ENCODE measurements at places on chromosomes 16 and 17.
A peak's percentile ranks its signal among the peaks of the same experiment; 100 is the strongest.

GRCh38 chr17:79077587-79077986 lies 3.0 kb downstream of the ENGASE start:
- no peak for DNase-seq

DNA sequence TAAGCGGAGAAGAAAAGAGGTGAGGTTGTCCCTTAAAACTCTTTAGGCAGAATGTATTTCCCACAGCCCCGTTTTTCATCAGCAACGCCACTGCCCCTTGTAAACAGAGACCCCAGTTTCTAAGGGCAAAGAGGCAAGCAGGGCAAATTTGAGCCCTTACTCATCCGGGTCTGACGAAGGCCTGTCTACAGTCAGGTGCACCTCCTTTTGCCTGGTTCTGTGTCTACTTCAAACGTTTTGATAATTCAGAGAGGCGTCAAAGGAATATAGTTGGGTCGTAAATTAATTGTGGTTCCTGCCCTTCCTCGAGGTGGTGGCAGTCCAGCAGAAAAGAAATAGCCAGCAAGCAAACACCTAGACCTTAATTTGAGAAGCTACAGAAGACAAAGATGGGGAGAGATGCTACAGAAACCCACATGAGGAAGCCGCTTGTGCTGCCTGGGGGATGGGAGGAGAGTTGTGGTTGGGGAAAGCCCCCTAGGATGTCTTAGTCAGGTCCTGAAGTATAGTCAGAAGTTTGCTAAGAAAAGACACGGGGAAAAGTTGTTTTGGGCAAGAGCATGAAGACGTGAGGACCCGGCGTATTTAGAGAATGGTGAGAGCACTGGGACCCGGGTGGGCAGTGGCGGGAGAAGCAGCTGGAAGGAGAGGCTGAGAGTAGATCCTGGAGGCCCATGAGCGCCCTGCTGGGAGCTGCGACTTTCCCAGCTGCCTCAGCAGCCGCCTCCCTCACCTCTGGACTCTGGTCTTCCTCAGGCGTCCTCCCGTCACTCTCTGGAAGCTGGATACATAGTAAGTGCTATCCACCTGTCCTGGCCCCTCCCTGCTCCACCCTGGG lies 2.4 kb downstream of the FBRS start:
- DNase-seq = peak; percentile 30

DNA sequence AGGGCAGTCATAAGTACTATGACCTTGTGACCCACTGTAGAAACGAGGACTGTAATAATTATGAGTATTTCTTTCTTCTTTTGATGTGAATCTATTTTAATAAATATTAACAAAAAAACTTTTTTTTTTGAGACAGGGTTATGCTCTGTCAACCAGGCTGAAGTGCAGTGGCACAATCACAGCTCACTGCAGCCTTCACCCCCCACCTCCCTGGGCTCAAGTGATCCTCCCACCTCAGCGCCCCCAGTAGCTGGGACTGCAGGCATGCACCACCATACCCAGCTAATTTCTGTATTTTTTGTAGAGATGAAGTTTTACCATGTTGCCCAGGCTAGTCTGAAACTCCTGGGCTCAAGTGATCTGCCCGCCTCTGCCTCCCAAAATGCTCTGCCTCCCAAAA lies 32.6 kb downstream of the SCPEP1 start:
- no peak for DNase-seq

DNA sequence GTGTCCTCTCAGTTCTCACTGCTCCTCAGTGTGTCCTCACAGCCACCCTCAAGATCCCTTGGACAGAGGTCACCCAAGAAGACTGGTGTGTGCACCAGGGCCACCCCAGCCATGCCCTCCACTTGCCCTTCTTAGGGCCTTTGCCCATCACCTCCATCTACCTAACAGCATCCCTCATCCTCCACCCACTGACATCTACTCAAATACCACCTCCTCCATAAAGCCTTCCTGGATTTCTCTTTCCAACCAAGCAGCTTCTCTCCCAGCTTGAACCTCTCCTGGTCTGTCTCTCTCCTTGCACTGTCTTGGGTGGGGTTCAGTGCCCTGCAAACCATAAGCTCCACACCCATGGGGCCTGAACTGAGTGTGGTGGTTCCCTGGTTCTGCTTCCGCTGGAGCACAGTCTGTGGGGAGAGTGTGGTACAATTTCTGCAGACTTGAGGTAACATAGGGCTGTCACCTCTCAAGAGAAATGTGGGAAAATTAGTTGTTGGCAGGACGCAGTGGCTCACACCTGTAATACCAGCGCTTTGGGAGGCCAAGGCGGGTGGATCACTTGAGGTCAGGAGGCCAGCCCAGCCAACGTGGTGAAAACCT lies 14.4 kb downstream of the KATNB1 start:
- no peak for DNase-seq

GRCh38 chr17:35915153-35915964 lies 15.2 kb downstream of the RDM1 start:
- DNase-seq = no peak

GRCh38 chr17:28720247-28720996 lies 637 bp downstream of the RPL23A start:
- peak; percentile 25 for DNase-seq

DNA sequence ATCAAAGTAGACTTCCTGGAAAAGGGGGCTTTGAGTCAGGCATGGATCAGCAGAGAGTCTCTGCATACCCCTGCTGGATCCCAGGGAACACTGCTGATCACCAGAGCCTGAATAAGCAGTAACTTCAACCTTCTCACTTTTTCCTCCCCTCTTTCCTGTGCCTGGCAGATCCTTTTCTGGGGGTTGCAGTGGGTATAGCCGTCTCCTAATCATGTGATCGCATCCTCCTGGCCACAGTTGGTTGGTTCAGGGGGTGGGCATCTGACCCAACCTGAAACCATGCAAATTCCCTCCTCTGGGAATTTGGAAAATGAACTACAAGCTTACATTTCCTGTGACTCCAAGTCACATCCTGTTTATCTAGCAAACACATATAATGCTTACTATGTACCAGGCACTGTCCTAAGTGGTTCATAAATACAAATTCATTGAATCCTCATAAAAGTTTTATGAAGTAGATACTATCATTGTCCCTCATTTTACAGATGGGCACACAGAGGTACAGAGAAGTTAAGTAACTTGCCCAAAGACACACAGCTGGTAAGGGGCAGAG lies 120.3 kb downstream of the AXIN2 start:
- DNase-seq = no peak

DNA sequence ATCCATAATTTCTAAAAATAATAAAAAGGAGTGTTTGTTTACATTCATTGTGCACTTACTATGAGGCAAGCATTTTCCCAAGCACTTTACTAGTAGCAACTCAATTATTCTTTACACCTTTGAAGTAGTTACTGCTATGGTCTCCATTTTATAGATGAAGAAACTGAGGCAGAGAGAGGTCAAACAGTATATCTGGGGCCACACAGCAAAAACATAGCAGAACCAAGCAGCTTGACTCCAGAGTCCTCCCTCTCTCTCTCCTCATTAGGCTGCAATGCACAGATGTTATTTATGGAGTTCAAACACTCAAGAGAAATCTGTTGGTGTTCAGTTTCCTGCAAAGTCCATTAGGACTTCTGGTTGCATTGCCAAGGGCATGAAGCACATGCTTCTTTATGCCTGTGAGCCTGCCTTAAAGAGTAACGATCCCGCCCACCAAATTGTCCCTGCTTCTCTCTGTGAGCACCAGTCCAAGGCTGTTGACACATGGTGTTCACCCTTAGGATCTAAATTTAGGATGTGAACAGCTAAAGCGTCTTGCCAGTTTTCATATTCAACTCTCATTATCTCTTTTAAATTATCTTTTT lies 44.0 kb downstream of the GPRC5B start:
- no peak for DNase-seq

- DNase-seq = no peak
Measured at GRCh38 chr17:48746916-48747444, 18.4 kb upstream of the HOXB13 start.

- no peak for DNase-seq
Measured at GRCh38 chr17:59506894-59507726, 58.3 kb upstream of the DHX40 start.

DNA sequence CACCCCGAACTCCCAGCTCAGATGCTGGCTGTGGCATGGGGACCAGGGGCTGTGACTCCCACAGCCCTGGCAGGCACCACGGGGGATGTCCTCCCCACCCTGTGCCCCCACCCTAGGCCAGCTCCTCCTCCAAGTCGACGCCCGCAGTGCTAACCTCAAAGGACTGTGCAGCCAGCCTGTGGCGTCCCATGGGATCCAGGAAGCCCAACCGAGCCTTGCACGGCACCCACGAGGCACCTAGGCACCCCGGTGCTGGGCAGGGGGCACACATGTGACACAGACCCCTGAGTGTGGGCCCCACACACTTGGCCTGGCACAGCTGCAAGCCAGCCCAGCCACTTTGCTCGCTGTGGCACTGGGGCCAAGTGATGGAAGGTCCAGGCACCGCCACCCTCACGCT lies 3.9 kb downstream of the GCGR start:
- DNase-seq = no peak

- no peak for DNase-seq
Measured at GRCh38 chr16:2467528-2468232, 3.4 kb upstream of the NTN3 start.

DNA sequence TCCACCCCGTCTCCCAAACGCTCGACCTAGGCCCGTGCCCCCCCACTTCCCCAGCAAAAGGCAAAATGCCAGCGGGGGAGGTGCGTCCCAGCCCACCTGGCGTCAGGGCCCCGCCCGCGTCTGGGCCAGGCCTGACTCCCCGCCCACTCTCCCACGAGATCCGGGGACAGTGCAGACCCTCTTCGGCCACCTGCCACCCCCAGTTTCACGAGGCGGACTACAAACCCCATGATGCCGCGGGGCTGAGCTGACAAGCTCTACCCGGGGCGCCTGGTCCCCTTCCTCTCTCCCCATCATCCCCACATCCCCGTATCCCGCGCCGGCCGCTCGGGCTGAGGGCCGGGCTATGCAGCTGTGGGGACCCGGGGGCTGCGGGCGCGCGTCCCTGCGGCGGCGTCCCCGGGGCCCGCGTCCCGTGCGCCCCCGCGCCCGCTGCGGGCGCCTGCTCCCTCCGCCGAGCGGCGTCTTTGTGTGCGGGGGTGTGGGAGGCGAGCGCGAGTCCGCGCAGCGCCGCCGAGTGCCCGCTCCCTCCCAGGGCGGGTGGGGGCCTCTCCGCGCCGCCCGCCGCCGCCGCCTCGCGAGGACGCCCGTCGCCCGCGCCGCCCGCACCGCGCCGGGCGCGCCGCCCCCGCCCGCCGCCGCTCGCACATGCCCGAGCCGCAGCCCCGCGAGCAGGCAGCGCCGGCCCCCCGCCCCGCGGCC lies at the start of gene ANKRD13B:
Gene ANKRD13B, plus strand, starts transcription at position 283 of the 702 bp plus-strand sequence. CDS start 490 bp downstream, outside the sequence.
- DNase-seq = no peak

DNA sequence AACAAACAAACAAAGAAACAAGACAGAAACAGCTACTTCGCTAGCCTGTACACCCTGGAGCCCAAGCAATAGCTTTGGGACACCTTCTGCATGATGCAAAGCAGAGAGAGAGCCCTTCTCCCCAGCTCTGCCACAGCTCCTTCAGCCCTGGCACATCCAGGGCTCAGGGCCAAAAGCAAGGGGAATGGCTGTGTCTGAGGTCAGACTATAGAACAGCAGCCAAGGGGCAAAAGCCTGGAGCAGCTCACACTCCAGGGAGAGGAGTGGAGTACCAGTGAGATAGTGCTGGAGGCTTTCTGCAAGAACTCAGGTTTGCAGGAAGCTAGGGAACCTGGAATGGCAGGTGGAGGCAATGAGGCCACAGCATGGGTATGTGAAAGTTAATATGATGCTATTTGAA lies 11.6 kb upstream of the SEPHS2 start:
- DNase-seq = no peak

- DNase-seq = no peak
Measured at GRCh38 chr16:78684655-78685375, 585.4 kb downstream of the WWOX start.

- no peak for DNase-seq
Measured at GRCh38 chr17:50424246-50424995, 1.6 kb upstream of the ACSF2 start.

DNA sequence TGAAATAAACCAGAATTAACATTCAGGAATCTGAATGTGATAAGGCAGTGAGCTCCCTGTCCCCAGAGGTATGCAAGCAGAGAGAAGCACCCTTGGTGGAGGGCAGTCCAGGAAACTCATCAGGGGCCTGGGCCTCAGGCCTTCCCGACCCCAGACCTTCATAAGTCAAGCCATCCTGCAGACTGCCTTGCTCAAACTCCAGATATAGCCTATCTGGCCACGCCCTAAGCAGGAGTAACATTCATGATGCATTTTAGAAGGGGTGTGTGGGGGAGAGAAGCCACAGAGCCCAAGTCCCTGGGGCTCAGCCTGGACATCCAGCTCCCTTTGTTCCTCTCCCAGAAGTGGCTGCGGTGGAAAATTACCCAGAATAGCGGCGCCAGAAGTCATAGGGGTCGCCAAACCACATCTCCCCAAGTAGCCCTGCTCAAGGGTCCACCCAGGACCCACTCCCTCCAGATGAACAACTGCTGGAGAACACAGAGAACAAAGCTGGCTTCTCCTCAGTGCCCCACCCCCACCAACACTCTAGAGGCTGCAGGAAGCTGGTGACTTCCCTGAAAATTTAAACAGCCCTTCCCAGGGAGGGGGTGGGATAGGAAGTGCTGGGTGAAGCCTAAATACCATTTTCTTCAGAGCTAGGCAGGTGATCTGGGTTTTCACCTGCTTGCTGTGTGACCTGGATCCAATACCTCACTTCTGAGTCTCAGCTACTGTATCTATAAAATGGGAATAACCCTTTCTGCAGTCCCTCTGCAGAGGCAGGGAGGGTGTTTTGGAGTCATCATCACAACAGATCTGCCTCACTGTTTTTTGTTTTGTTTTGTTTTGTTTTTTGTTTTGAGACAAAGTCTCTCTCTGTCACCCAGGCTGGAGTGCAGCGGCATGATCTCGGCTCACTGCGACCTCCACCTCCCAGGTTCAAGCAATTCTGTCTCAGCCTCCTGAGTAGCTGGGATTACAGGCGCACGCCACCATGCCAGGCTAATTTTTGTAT lies 1.5 kb upstream of the SREBF1 start:
- DNase-seq = no peak

- no peak for DNase-seq
Measured at GRCh38 chr16:81703177-81704155, 75.6 kb upstream of the PLCG2 start.

GRCh38 chr17:48445248-48445620 lies 15.2 kb upstream of the SKAP1 start:
- no peak for DNase-seq

DNA sequence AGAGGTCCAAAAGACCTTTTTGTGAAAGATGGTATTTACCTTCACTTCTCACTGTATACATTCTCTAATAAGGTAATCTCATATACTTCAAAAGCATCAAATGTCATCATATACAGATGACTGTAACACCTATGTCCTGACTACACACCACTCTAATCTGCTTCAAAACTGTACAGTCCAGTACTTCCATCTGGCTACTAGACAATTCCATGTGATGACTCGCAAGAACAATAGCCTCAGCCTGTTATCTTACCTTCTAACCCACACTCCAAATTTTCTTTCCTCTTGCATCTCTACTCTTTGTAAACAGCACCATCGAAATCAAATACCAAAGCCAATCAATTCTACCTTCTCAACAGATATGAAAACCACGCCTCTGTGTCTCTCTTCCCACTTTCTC lies 24.1 kb downstream of the MYO1D start:
- DNase-seq = no peak

GRCh38 chr16:57680842-57681375 lies 12.8 kb downstream of the ADGRG3 start:
- no peak for DNase-seq

- no peak for DNase-seq
Measured at GRCh38 chr17:9028202-9028987, 7.1 kb downstream of the NTN1 start.

GRCh38 chr16:86121374-86122010 lies 222.5 kb downstream of the IRF8 start:
- DNase-seq = no peak
